ENCODE measurements at places on chromosomes 11 and 22. TPM values are rescaled to one million over a fixed set of nuclear protein-coding genes. Genes with fewer than 3 reads are reported as not detected.

JAML gene
- total RNA-seq = not detected

CYTH4 gene
- total RNA-seq = 0.17 TPM

CADM1 gene
- total RNA-seq = 2.2 TPM

FXYD2 gene
- 0.15 TPM for total RNA-seq

SCGB1A1 gene
- total RNA-seq = not detected

MAPK8IP2 gene
- total RNA-seq = 0.17 TPM

C22orf15 gene
- 1.2 TPM for total RNA-seq

LRRC74B gene
- not detected for total RNA-seq

LINC01488 gene
- not detected for total RNA-seq

NRXN2 gene
- 0.89 TPM for total RNA-seq

CD82 gene
- 9.8 TPM for total RNA-seq

SCN2B gene
- 0.15 TPM for total RNA-seq

LSP1 gene
- total RNA-seq = 2.0 TPM

RRP8 gene
- total RNA-seq = 11.7 TPM

KLHL35 gene
- 1.2 TPM for total RNA-seq

SPINDOC gene
- total RNA-seq = 21.7 TPM

NXPE4 gene
- total RNA-seq = not detected

MMP7 gene
- not detected for total RNA-seq

IGF2 gene
- 19.8 TPM for total RNA-seq

TNNT3 gene
- total RNA-seq = not detected

BTBD18 gene
- total RNA-seq = not detected

MMP1 gene
- total RNA-seq = 14.6 TPM

B3GAT1 gene
- total RNA-seq = not detected

POTEH gene
- not detected for total RNA-seq

SLC22A25 gene
- not detected for total RNA-seq

AKIP1 gene
- 44.0 TPM for total RNA-seq

FAT3 gene
- total RNA-seq = 0.59 TPM

MYBPC3 gene
- not detected for total RNA-seq

ZNF280A gene
- 0.17 TPM for total RNA-seq

MFNG gene
- total RNA-seq = not detected

CASP5 gene
- not detected for total RNA-seq
